ENCODE measurements at places on chromosomes 4 and X.

DNA sequence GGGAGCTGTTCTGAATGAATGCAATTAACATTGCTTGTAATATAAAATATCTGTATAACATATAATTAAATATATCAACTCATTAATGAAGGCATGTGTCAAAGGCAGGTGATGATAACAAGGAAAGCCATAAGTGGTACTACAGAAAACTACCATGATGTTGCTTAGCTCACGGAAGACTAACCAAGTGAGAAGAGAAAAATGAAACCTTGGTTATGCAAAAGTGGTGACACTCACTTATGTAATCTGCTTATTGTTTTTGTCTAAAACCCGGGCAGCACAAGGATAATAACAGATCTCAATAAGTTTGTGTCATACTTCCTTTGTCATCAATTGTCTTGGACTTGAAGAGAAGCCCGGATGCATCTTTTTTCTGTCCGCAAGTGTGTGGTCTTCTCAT, 156.4 kb downstream of the HS6ST2 start:
- no peak for DNase-seq

- no peak for DNase-seq
Measured at GRCh38 chr4:126247409-126247808, 932.7 kb downstream of the FAT4 start.

DNA sequence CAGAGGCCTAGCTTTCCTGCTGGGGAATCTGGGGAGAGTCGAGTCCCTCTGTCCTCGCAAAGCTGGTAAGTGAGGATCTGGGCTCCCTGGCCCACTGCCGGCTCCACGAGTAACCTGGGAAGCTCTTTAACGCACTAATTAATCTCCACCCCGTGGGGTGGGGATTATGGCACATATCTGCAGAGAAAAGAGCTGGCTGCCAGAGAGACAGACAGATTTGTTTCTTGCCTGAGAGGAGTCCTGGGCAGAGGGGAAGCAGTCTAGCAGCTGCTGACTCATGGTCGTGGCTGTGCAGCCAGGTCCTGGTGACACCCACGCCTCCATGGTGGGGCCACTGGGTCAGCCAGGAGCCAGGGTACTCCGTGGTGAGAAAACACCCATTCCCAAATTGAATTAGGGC, 14.0 kb downstream of the SORCS2 start:
- DNase-seq: no peak

DNA sequence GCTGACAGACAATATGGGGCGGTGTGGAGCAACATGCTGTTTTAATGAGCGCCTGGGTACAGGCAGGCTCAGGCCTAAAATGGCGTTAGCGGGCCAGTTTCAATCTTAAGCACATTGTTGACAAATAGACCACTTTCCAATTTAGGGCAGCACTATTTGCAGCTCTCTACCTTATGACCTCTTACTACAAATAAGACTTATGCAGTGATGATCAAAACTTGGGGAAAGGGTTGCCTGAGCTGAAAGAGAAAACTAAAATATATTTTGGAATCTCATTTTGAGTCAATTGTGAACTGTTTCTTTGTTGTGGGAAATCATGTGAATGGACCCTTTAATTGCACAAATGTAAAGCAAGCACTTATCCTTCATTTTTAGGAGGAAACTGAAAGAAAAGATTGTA, 25.5 kb upstream of the GPAT3 start:
- DNase-seq: no peak

DNA sequence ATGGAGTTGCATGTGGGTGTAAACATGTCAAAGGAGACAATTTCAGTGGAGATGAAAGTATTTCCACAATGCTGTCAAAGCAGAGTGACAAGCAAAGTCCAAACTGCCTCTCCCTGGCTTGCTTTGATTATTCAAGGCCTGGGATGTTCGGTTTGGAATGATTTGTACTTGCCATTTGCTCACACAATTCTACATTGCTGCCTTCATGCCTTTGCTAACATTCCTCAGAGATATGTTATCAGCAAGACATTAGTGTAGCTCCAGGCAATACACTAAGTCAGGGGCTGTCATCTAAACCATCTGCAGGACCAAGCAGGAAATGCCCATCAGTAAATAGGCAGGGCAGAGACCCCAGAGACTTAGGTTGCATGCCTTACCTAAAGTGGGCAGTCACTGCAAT, 79.6 kb upstream of the C1QTNF7 start:
- no peak for DNase-seq

- no peak for DNase-seq
Measured at GRCh38 chrX:123476611-123477219, 256.1 kb downstream of the THOC2 start.

GRCh38 chr4:139955600-139955999, 198.4 kb downstream of the MAML3 start:
- DNase-seq: no peak

DNA sequence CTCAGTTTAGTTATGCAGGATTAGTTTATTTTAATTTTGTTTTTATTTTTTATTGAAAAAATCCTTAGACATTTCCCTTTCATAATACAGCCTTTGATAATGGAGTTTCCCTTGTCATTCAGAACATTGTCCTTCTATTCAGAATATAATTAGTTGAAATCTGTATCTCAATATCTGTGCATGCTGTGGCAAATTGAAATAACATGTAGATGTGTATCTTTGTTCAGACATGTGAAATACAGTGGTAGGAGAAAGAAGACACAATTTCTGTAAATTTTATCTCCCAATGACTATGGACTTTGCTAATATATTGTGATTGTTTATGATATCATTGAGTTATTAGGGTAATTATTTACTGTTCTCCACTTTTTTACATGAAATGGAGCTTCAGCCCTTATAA, 353.9 kb downstream of the GRID2 start:
- DNase-seq: no peak

DNA sequence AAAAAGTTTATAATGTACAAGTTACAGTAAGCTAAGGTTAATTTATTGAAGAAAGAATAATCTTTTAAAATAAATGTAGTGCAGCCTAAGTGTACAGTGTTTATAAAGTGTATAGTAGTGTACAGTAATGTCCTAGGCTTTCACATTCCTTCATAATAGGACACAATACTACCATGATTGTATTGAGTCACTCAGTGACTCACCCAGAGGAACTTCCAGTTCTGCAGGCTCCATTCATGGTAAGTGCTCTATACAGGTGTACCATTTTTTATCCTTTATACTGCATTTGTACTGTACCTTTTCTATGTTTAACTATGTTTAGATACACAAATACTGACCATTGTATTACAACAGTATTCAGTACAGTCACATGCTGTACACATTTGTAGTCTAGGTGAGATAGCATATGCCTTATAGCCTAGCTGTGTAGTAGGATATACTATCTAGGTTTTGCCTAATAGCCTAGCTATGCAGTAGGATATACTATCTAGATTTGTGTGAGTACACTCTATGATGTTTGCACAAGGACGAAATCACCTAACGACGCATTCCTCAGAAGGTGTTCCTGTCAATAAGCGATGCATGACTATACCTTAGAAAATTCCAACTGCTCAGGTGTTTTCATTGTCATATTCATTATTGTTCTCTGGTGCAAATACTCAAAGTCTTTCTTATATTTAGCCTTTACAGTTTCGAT, 5.5 kb upstream of the TMEM255A start:
- no peak for DNase-seq

DNA sequence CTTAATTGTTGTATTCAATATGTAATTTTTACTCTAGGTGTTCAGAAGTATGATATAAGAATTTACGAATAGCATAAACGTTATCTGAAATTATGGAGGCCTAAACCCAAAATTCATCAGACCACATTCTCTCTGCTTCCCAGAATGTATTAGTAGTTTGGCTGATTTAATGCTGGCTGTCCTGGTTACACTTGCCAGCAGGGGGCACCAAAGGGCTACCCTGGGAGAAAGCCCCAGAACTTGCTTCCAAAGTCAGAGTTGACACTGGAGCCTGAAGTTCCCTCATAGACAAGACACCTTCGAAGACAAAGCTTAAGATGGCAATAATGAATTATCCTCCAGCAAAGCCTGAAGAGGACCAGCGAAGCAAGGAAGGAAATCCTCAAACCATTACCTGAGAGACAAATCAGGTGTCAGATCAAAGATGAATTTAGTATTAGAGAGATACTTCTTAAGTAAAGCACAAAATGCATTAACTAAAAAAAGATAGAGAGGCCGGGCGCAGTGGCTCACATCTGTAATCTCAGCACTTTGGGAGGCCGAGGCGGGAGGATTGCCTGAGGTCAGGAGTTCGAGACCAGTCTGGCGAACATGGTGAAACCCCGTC, 11.3 kb upstream of the ANOS1 start:
- DNase-seq: peak; percentile 49
